Breast epithelium (tissue), 4 donors: ENCODE measurements at places on chromosomes 12 and 14.

DNA sequence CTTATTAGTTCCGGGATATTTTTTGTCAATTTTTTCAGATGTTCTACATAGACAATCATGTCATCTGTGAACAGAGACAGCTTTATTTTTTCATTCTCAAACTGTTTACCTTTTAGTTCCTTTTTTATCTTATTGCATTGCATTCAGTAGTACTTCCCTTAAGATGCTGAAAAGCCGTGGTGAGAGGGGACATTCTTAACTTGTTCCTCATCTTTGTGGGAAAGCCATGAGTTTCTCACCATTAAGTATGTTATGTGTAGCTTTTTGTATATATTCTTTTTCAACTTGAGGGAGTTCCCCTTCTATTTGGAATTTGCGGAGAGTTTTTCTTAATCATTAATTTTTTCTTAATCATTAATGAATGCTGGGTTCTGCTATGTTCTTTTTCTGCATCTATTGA lies 1727.1 kb upstream of the SEL1L start:
- no peaks in the 10 kb centered on the region for H3K27me3 ChIP-seq
- no peaks in the 10 kb centered on the region for H3K36me3 ChIP-seq
- no peak for DNase-seq
- no peak overlapping the region for H3K27ac ChIP-seq
- no peaks in the 10 kb centered on the region for H3K4me1 ChIP-seq

DNA sequence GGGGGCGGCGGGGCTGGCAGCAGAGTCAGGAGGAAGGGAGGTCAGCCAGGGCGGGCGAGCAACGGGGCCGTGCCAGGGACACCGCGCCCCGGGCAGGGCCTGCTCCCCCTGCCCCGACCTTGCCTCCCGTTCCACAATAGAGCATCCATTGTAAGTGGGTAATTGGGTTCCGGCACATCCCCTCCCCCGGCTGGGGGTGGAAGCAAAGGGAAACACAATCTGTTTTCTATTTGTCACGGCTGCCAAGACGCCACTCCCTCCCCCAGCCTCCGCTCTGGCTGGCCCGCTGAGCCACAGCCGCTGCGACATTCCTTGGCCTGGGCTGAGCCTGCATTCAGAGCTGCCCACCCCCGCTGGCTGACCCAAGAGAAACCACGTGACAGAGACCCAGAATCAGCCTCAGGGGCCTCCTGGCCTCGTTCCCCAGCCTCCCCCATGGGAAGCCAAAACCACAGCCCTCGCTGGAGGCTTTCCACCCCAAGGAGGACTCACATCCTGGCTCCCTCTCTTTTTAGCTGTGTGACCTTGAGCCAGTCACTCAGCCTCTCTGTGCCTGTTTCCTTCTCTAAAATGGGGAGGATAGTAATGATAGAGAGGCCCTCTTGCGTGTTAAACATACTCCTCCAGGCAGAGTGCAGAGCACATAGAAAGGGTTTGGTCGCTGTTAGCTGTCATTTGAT lies 117.6 kb downstream of the SCARB1 start:
- DNase-seq, result peak; percentile 98
- no peaks in the 10 kb centered on the region for H3K27me3 ChIP-seq
- H3K27ac ChIP-seq, result peak overlapping the region; percentile 87

DNA sequence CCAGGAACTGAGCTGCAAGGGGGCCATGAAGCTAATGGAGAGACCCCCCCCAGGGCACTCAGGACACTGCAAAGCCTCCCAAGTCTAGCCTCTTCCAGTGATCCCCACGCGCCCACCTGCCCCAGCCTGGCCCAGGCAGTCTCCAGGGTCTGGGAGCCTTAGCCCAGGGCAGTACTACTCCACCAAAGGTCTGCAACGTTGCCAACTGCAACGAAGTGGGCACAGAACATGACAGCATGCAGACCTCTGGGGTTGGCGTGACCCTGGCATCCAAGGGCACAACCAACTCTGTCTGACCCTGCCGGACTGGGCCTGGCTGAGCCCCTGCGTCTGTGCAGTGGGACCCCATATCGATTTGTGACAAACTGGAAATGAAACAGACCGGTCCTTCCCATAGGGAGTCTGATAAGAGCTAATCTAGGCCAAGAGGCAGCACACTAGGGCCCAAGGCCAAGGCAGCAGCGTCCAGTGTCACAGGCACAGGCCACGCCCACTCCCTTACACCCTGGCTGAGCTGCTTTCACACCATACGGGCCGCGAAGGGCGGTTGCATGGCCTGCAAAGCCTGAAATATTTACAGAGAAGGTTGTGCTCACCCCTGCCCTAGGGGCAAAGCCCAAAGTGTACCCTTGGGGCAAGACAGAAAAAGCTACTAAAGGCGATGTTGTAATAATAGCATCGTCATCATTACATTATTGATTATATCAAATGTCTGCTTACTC lies 76.7 kb downstream of the NCOR2 start:
- no peaks in the 10 kb centered on the region for H3K36me3 ChIP-seq
- no peak overlapping the region for H3K4me3 ChIP-seq
- no peaks in the 10 kb centered on the region for H3K27me3 ChIP-seq
- no peak overlapping the region for H3K27ac ChIP-seq
- H3K4me1 ChIP-seq, result no peaks in the 10 kb centered on the region

GRCh38 chr12:6226679-6227051 lies 26.5 kb downstream of the CD9 start:
- H3K27ac ChIP-seq, result peak overlapping the region; percentile 96
- peaks cover 39% of the 10 kb centered on the region for H3K4me1 ChIP-seq
- H3K4me3 ChIP-seq, result peak overlapping the region; percentile 1
- no peaks in the 10 kb centered on the region for H3K36me3 ChIP-seq
- no peak for DNase-seq

DNA sequence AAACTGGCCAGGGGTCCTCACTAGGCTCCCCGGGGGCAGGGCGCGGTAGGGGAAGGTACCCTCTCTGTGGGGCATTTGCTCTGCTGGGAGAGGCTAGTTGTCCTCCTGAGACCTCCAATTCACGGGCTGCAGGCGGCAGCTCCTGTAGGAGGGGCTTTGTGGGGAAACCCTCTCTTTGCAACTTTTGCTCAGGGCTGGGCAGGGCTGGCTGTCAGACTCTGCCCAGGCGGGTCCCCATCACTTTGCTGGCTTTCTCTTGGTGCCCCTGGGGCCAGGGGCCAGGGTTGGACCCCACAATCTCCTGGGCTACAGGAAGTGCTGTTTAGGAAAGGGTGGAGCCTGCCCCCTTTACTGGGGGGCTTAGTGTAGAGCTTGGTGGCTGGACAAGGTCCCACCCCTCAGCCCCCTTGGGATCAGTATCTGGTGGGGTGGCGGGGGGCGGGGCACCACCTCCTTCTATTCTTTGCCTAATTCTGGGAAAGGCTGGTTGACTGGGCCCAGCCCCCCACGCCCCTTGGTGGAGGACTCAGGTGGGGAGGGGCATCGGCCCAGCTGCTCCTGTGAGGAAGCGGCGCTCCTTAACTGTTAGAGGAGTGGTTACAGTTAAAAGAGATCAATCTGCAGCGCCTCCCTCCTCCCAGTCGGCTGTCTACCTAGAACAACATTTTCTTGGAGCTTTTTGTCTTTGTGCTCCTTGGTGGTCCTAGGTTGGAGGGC lies 918.7 kb downstream of the AACS start:
- H3K27me3 ChIP-seq, result no peaks in the 10 kb centered on the region
- no peak overlapping the region for H3K4me3 ChIP-seq
- peak overlapping the region; percentile 87 for H3K27ac ChIP-seq
- DNase-seq, result no peak

DNA sequence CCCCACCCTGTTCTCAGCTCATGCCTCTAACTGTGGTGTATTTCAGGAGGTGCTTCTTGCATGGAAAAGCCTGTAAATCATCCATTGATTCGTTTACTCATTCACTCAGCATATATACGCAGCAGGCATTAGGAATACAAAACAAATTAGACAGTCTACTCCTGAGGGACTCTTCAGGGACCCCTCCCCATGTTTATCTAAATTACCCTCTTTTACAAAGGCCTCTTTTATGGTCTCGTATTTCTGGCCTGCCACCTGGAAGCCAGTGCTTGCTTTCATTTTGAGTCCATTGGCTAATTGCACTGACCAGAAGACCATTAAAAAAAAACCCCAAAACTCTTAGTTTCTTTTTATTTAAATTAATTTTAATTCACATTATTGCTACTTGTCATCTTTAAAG lies 134.4 kb downstream of the DACT1 start:
- no peaks in the 10 kb centered on the region for H3K36me3 ChIP-seq
- no peaks in the 10 kb centered on the region for H3K27me3 ChIP-seq
- no peak for DNase-seq
- no peak overlapping the region for H3K27ac ChIP-seq
- no peak overlapping the region for H3K4me3 ChIP-seq
- no peaks in the 10 kb centered on the region for H3K4me1 ChIP-seq
